Cardiac muscle cell (in vitro differentiated cells and primary cell): ENCODE measurements at places on chromosomes 4 and X. TPM values are rescaled to one million over a fixed set of nuclear protein-coding genes. Genes with fewer than 3 reads are reported as not detected.

Gene NLGN3
- total RNA-seq, result 7.4 and 10.2 TPM in 2 replicates

Gene MAGEC1
- total RNA-seq, result not detected in 2 replicates

Gene RHOXF2B
- not detected in 2 replicates for total RNA-seq

Gene RIPPLY1
- 0.21 TPM in 1 of 2 replicates, not detected in the other for total RNA-seq

Gene L1CAM
- total RNA-seq, result 0.86 and 1.1 TPM in 2 replicates

Gene HPGDS
- total RNA-seq, result not detected in 2 replicates

Gene TMEM47
- 33.3 and 43.7 TPM in 2 replicates for total RNA-seq

Gene CT45A2
- not detected in 2 replicates for total RNA-seq

Gene MSL3
- 14.2 and 15.4 TPM in 2 replicates for total RNA-seq

Gene DMRTC1
- total RNA-seq, result 0.46 TPM in 1 of 2 replicates, not detected in the other

Gene SEPTIN6
- 69.3 and 78.7 TPM in 2 replicates for total RNA-seq

Gene PNMA5
- not detected in 2 replicates for total RNA-seq

Gene FNIP2
- total RNA-seq, result 45.1 and 74.4 TPM in 2 replicates
